ENCODE measurements at places on chromosomes 1 and 21.

- no peak for DNase-seq
Observed at GRCh38 chr21:26070822-26071425, 99.6 kb downstream of the APP start.

GRCh38 chr1:154767315-154768240 is 102.5 kb downstream of the KCNN3 start:
- DNase-seq = no peak

GRCh38 chr1:228010921-228011320 is 4.1 kb downstream of the WNT3A start:
- no peak for DNase-seq

DNA sequence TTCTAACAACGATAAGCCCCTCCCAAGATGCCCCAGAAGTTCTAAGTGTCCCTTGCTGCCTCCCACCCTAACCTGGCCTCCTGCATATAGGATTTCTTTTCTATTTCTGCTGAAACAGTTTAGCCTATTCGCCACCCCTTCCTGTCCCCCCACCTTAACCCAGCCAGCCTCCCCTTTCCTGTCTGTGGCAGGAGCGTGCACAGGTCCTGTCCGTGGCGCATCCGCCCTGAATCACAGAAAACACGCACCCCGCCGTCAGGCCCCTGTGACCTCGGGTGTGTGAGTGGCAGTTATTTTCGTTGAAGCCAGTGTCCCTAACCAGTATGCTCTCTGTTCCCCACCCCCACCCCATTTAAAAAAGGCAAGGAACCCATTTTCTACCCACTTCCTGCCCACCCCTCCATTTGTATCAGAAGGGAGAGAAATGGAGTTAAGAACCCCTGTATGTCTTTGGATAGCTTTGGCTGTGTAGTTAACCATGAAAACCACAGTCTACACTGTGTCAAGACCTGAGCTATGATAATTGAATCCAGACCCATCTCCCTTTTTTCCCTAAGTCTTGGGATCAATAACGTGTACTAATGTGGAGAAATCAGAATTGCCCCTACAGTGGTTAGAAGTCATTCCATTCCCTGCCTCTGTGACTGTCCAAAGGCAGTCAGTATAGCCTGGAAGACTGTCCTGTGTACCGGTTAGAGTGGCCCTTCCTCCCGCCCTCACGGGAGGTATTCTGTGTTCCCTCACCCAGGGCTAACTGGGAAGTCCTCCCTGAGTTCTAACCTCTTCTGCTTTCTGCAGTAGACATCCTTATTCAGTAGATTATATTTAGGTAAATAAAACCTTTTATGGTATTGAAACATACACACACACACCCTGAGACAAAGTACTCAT is 1.8 kb downstream of the PLEKHO1 start:
- DNase-seq = peak; percentile 27

DNA sequence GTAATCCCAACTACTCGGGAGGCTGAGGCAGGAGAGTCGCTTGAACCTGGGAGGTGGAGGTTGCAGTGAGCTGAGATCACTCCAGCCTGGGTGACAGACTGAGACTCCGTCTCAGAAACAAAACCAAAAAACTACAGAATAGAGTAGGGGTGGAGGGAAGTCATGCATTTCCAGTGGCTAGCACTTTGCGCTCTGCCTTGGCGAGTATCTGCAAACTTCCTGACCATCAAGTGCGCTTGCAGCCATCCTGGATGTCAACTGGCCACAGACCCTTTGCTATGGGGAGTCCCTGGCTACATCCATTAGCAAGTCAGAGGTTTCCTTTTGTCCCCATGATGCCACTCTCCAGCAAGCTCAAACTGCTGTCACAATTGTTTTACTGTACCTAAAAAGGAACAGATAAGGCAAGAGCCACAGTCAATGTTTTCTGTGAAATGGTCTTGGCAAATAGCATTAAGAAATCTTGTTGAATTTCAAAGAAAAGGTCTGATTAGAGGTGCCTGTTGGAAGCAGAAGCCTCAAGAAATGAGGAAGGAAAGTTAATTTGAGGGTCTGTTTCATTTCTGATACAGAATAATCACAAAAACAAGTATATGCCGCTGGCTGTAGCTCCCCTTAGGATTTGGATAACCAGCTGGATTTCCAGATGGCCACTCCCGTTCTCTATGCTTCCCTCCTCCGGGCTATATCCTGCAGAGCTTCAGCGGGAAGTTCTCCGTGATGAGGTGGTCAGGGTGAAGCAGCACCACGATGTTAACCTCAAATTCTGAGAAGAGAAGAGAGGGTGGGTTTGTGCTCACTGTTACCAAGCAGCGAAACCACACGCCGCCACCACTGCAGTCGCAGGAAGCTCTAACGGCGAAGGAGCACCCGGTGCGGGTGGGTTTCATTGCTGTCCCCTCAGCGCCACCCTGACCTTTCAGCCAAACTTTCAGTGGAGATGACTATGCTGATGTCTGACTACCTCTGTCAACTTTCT is 42.0 kb downstream of the VPS26C start:
- no peak for DNase-seq

- DNase-seq = no peak
Observed at GRCh38 chr1:19619697-19620384, 24.3 kb upstream of the NBL1 start.

GRCh38 chr1:92031281-92032110 is 1.7 kb downstream of the EPHX4 start:
- no peak for DNase-seq

GRCh38 chr1:38512789-38513188 is 346.8 kb downstream of the RRAGC start:
- DNase-seq = no peak

GRCh38 chr1:36458910-36459309 is 5.3 kb downstream of the MRPS15 start:
- no peak for DNase-seq

GRCh38 chr1:19240673-19241538 is 10.4 kb downstream of the EMC1 start:
- peak; percentile 51 for DNase-seq

- DNase-seq = no peak
Observed at GRCh38 chr1:244651956-244652622, 837 bp upstream of the DESI2 start.

GRCh38 chr1:110464340-110464739 is 13.4 kb downstream of the PROK1 start:
- no peak for DNase-seq

DNA sequence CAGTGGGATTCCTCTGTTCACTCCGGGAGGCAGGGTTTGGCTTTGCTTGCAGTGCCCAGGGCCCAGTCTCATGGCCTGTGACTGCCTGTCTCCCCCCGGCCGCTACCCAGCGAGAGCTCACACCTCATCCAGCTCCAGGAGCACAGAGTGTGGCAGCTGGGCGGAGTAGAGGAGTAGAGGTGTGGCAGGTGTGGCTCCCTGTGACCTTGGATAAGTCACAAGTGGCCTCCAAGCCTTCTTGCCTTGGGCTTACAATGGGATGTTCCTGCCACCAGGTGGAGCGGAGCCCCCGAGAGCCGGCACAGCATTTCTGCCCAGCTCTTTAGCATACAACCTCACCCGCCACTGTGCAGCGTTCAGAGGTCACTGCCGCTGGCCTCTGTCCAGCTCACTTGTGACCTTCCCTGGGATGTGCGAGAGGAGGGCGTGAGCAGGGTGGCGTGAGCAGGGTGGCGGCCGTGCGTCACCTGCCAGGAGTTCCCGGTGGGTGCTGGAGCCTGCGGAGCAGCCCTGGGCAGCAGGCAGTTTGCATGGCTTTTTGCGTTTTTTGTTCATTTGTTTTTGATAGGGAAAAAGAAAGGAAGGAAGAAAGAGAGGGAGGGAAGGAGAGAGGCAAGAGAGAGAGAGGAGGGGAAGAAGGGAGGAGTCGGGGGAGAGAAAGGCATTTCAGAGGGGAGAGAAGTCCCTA is 42.4 kb downstream of the CRYAA start:
- DNase-seq = no peak

DNA sequence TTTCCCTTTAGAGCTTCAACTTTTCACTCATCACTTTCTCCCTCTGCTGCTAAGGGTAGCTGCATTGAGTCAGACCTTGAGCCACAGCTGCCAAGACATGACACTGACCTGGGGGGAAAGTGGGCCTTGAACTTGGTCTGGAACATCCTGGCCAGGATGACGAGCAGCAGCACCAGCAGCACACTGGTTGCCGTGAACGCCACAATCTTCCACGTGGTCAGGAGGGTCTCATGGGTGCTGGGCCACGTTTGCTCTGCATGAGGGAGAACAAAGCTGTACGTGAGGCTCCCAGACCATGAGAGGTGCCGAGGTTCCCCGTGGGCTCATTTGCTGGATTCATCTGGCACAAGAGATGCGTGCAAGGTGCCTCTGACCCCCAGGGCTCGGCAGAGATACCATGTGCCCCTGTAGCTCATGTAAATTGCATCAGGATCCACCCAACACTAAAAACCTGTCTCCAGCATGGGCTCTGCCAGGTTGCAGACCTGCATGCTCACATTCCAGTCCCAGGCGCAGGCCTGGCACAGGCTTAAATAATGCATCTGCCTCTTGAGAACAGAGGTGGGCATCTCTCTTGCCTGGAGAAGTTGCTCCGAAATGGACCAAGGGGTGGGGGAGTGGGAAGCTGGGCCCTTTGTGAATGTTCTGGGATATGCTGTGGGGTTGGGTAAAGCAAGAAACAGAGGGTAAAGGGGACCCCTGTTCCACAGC is 84.6 kb upstream of the TLR5 start:
- no peak for DNase-seq

DNA sequence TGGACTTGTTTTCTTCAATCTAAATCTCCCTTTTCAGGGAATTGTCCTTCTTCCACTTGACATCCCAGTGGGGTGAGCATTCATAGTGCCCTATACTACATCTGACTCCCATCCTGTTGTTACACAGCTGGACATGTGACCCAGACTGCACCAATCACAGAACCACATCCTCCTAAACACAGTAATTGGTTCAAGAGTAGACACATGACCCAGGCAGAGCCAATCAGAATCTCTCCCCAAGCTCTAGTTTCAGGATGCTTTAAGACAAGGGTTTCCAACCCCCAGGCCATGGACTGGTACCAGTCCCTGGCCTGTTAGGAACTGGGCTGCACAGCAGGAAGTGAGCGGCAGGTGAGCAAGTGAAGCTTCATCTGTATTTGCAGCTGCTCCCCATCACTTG is 5.6 kb upstream of the DDOST start:
- DNase-seq = no peak

- DNase-seq = no peak
Observed at GRCh38 chr1:110605446-110605845, 712 bp downstream of the KCNA2 start.

DNA sequence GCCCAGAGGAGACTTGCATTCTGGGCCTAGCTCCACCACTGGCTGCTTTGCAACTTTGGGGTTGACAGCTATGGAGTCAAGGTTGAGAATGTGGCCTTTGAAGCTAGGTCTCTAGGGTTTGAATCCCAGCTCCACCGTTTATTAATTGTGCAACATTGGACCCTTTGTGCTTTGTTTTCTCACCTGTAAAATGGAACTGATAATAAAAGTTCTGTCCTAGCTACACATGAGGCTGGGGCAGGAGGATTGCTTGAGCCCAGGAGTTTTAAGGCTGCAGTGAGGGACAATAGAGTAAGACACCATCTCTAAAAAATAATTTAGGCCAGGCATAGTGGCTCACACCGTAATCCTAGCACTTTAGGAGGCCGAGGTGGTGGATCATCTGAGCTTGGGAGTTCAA is 15.2 kb upstream of the LMNA start:
- DNase-seq = no peak

- peak; percentile 7 for DNase-seq
Observed at GRCh38 chr1:157193702-157194391, 55.7 kb upstream of the ETV3 start.

DNA sequence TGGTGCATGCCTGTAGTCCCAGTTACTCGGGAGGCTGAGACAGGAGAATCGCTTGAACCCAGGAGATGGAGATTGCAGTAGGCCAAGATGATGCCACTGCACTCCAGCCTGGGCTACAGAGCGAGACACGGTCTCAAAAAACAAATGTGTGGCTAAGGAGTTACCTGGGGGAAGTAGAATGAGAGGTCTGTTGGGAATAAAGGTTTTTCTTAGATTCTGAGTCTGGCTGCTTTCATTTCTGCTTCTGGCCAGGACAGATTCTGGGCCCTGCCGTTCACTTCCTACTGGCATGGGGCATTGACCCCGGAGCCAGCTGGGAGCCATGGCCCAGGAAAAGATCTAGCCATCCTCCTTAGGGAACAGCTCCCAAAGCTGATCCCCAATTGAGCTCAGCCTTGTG is 420 bp upstream of the DCDC2B start:
- DNase-seq = no peak

- no peak for DNase-seq
Observed at GRCh38 chr1:248596615-248597014, 885 bp downstream of the OR2T10 start.

DNA sequence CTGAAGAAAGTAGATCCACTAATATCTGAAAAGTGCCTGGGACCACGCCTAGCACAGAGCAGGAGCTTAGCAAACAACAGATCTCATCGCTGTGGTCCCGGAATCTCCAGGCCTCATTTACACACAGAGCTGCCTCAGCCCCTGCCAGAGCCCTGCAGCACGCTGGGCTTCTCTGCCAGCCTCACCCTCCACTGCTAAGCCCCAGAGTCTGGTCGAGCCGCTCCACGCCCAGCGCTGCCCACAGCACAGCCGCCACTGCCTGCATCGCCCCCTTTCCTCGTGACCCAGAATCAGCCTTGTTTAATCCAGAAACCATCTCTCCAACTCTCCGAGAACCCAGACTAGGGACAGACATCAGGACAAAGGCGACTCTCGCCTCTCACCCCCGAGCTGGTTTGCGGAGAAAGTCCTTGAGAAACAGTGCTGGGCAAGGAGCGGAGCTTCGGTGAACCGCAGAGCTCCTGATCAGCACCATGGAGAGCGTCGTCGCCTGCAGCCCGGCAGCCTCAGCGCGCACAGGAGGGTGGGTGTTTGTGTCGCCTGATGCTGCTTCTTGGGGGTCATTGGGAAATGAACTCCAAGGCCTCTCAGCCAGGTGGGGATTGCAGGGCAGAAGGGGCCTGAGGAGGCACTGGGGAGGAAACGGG is 145.1 kb downstream of the NPHP4 start:
- DNase-seq = no peak

DNA sequence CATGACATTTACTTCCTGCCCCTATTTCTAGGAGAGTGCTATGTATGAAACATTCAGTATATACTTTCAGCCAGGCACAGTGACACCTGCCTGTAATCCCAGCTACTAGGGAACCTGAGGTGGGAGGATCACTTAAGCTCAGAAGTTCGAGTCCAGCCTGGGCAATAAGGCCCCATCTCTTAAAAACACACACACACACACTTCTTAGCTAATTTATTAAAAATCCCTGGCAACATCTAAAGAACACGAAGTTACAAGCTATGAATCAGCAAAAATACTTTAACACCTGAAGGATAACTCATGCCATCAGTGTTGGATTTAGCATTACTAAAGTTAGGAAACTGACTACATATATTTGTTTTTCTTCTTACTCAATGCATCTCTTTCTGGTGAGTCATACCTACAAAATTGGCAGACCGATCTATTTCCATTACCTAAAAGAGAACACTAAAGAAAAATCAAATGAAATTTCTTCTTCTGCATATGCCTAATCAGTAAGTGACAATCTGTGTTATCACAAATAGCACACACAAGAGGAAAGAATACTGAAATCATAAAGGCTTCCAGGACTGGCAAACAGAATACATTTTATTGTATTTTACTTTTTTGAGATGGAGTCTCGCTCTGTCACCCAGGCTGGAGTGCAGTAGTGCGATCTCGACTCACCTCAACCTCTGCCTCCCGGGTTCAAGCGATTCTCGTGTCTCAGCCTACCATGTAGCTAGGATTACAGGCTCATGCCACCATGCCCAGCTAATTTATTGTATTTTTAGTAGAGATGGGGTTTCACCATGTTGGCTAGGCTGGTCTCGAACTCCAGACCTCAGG is 41.4 kb downstream of the RNF115 start:
- DNase-seq = no peak

- DNase-seq = no peak
Observed at GRCh38 chr1:25447547-25447946, 16.9 kb downstream of the MACO1 start.

- DNase-seq = no peak
Observed at GRCh38 chr1:6084781-6085495, 39.2 kb downstream of the KCNAB2 start.

Data from effector CD8-positive, alpha-beta T cell (primary cell).